Diencephalon (tissue), 1 donor: ENCODE measurements at places on chromosomes 7 and 10. TPM values are rescaled to one million over a fixed set of nuclear protein-coding genes. Genes with fewer than 3 reads are reported as not detected.

The CARD11 gene
- total RNA-seq, result 0.46 TPM

The WNT16 gene
- total RNA-seq, result 0.69 TPM

The C7orf57 gene
- 5.8 TPM for total RNA-seq

The CAPZA2 gene
- 171 TPM for total RNA-seq

The COL1A2 gene
- total RNA-seq, result 116 TPM

The HOXA5 gene
- not detected for total RNA-seq

The CYP2C19 gene
- total RNA-seq, result not detected

The AS3MT gene
- 11.1 TPM for total RNA-seq

The ZNF789 gene
- 26.5 TPM for total RNA-seq

The PTF1A gene
- total RNA-seq, result not detected

The BMI1 gene
- 81.4 TPM for total RNA-seq

The ARHGAP22 gene
- total RNA-seq, result 7.2 TPM

The MSS51 gene
- total RNA-seq, result 3.5 TPM

The ZNF33B gene
- 57.7 TPM for total RNA-seq

The KAZALD1 gene
- 1.2 TPM for total RNA-seq

The DMBT1 gene
- total RNA-seq, result under 0.01 TPM

The METTL27 gene
- total RNA-seq, result 0.46 TPM

The VWA2 gene
- 3.2 TPM for total RNA-seq

The ANKRD61 gene
- 0.46 TPM for total RNA-seq

The PVRIG gene
- not detected for total RNA-seq

The GHITM gene
- total RNA-seq, result 185 TPM

The C10orf105 gene
- total RNA-seq, result 2.1 TPM

The CAV1 gene
- total RNA-seq, result 10.6 TPM

The TAF5 gene
- total RNA-seq, result 6.7 TPM

The GRM3 gene
- total RNA-seq, result 153 TPM

The AKR1C1 gene
- total RNA-seq, result 29.1 TPM

The PLEKHA8 gene
- 28.4 TPM for total RNA-seq

The OR2A12 gene
- total RNA-seq, result not detected

The DYDC2 gene
- total RNA-seq, result 9.9 TPM

The CBX3 gene
- total RNA-seq, result 136 TPM

The MINDY4 gene
- total RNA-seq, result 6.9 TPM

The PITX3 gene
- 0.69 TPM for total RNA-seq

The MAT1A gene
- not detected for total RNA-seq

The STAG3 gene
- 0.69 TPM for total RNA-seq

The NODAL gene
- total RNA-seq, result 3.5 TPM
